ENCODE measurements at places on chromosomes 4 and X.

GRCh38 chrX:13219991-13220764 lies 99.7 kb downstream of the ATXN3L start:
- DNase-seq: no peak

DNA sequence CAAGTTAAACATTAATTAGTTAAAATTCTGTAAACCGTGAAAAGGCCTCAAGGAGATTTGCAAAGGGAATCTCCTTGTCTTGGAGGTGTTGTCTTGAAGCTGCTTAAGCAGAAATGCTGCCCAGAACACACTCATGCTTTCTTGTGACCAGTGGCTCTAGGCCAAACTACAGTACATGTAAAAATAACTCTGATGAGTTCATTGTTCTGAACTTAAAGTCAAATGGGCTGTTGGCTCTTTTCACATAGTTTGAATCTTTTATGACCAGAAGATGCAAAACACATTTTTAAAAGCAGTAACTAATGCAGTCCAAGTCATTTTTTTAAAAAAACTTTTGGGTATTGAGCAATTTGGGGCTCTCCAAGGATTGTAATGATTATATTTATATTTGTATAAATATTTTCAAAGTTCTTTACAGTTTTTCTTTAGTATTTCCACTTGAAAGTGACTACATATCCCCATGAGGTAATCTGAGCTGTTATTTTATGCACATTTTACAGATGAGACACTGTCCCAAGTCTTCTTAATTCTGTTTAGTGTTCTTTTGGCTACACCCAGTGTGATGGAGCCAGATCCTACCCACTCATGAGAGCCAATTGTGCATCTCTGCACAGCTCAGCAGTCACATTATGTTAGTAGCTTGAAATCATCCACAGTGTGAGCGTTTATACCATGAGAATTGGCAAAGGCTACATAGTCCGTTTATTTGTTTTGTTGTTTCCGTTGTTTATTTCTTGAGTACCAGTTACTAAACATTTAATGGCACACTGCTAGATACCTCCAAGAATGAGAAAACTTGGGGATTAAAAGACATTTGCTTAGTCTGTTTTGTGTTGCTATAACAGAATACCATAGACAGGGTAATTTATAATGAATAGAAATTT lies 112.8 kb upstream of the ATXN3L start:
- DNase-seq: no peak

- DNase-seq: no peak
Measured at GRCh38 chr4:184104419-184105101, 113.1 kb downstream of the ENPP6 start.

- DNase-seq: no peak
Measured at GRCh38 chr4:10684631-10685030, at the start of gene CLNK. CLNK (minus strand) TSS chr4:10684768; CDS start chr4:10667869, 16,899 bp downstream.

DNA sequence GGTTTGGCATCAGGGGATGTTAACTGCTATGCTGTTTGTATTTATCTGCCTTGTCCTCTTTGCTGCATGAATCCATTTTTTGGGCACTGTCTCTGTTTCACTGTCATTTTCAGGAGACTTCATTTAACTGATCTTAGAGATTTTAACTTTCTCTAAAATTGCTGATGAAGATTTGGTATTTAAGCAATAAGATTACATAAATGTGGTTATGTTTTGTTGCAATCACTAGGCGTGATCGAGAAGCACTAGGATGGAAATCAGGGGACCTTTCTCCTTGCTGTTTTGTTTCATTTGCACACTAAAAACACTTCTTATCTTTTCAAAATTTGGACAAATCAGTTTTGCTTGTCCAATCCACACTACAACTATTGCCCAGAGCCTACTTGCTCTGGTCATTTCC lies 15.4 kb downstream of the CXCL2 start:
- no peak for DNase-seq

- DNase-seq: no peak
Measured at GRCh38 chr4:74097116-74097515, 1.9 kb downstream of the CXCL2 start.

DNA sequence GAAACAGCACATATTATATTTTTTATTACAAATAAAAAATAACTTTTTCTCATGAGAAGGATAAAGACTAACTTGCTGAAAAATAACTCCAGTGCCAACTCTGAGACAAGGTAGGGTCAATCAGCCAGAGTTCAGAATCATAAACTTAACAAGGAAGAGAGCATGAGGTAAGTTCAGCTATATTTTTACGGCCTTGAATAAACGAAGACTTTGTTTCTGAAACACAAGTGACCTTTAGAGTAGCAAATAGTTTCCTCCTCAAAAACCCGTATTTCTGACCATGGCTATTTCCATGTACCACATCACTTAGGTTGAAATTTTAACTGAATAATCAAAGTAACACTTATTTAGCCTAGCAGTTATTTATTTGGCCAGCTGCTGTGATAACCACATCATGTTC lies 45.5 kb downstream of the PRDM5 start:
- DNase-seq: no peak

GRCh38 chr4:7540654-7541413 lies 106.1 kb upstream of the PSAPL1 start:
- no peak for DNase-seq

DNA sequence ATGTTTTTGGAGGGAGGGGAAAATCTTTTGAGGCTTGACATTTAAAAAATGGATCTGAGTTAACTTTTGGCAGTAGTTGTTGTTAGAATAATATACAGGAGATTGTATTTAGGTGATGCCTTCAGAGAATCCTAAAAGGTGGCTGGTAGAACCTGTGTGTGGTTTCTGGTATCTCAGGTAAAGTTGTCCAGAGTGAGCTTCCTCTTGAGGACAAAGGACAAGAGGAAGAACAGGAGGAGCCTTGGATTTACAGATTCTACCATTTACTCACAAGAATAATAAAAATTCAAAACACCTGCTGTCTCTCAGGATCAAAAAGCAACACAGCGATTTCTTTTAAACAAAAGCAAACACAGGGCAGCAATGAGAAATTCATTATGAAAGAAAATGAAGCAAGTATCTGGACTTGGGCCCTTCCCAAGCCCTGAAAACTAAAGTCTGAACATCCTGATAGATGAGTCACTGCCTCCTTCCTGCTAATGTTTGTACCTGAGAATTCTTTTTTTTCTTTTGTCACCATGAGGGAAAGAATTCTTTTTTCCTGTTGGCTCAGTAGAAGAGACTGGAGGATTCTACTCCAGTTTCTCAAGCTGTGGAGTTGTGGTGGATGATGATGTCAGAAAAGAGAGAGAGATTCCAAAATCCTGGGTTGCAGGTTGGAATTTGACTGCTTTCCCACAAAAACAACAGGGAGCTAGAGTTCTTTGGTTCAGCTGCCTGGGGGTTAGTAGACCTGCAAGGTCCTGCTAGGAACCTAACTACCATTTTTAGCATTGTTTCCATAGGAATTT lies 31.5 kb upstream of the RAPGEF2 start:
- DNase-seq: no peak

DNA sequence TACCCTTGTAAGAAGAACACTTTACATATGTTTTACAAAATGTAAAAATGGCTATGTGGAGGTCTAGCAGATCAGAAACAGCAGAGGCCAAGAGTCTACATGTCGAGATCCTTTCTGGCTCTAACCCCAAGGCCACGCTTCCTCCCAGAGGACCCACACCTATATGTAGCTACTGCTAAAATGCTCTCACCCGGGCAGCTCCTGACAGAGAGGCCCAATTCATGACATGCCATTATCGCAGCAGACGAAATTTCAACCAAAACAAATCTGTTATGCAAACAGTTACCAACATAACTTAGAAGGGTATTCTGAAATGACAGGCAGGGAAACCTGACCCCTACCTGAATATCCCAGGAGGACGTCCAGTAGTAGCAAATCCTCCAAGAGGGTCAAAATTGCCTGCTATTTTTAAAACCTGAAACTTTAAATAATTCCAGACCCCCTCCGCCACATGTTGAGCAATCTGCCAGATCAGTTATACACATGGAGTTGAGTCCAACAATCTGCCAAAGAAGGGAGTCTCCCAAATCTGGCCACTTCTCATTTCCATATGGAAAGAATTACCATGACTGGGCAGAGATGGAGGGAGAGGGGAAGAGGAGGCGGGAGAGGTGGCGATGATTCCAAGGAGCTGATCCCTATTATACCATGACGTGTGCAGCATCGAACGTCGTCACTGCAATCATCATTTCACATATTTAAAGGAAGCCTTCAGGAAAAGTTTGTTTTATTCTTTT lies 192.9 kb upstream of the TBL1X start:
- DNase-seq: no peak

- no peak for DNase-seq
Measured at GRCh38 chrX:20294957-20295356, 28.2 kb upstream of the RPS6KA3 start.

DNA sequence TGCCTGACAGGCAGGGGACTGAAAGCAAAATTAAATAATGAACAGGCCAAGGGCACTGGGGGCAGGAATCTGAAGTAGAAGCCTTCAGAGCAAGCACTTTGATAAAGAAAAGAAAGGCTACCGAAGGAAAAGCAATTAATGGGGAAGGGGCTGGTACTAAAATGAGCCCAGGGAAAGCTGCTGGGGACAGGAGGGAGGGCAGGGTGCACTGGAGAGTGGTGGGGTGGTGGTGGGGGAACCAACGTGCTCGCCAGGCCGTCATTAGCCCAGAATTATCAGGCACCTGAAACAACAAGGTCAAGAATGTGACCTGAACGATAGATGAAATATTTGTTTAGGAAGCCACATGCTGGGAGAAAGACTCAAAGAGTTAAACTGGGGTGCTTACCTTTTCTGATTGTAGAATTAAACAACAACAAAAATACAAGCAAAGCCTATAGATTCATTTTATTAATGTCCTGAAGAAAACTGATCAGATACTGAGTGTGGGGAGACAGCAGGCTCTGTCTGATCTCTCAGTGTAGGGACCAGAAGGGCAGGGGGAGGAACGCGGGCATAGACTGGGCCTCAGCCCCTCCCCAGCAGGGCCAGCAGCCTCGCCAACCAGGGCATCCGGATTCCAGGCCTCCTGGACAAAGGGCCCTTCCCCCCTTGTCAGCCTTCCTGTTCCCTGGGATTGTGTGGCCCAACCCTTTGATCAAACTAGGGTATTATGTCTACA lies 239.7 kb upstream of the KLF3 start:
- no peak for DNase-seq

- no peak for DNase-seq
Measured at GRCh38 chrX:21658746-21659145, 616 bp upstream of the KLHL34 start.
